Muscle of arm (tissue), 14 donors: ENCODE measurements at places on chromosomes 7 and 10.

- DNase-seq, result no peak
These were observed 71.2 kb downstream of the ARHGAP21 start for GRCh38 chr10:24652381-24652957.

GRCh38 chr10:78442836-78443550 lies 409.3 kb downstream of the RPS24 start:
- DNase-seq, result no peak

- DNase-seq, result no peak
These were observed 12.7 kb upstream of the ATP6V0E2 start for GRCh38 chr7:149860821-149861727.

- no peak for DNase-seq
These were observed 134.3 kb downstream of the ARL4A start for GRCh38 chr7:12821746-12822145.
